ENCODE measurements at places on chromosomes 4 and X.

DNA sequence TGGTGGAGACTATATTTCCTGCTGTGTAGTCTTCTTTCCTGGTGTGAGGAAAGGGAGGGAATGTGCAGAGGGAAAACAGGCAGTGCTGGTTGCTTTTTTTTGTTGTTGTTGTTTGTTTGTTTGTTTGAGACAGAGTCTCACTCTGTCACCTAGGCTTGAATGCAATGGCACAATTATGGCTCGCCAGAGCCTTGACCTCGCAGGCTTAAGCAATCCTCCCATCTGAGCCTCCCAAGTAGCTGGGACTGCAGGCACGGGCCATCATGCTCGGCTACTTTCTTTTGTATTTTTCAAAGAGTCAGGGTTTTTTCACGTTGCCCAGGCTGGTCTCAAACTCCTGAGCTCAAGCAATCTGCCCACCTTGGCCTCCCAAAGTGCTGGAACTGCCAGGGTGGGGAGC, 82.5 kb downstream of the RELL1 start:
- DNase-seq: no peak

GRCh38 chrX:22536746-22537304, 264.1 kb downstream of the CBLL2 start:
- DNase-seq: no peak

GRCh38 chrX:31443654-31444053, 371.8 kb upstream of the FTHL17 start:
- DNase-seq: no peak

- no peak for DNase-seq
These were observed 33.9 kb downstream of the RNF150 start for GRCh38 chr4:141099326-141099725.

GRCh38 chrX:37846141-37846540, 1.2 kb downstream of the DYNLT3 start:
- no peak for DNase-seq

DNA sequence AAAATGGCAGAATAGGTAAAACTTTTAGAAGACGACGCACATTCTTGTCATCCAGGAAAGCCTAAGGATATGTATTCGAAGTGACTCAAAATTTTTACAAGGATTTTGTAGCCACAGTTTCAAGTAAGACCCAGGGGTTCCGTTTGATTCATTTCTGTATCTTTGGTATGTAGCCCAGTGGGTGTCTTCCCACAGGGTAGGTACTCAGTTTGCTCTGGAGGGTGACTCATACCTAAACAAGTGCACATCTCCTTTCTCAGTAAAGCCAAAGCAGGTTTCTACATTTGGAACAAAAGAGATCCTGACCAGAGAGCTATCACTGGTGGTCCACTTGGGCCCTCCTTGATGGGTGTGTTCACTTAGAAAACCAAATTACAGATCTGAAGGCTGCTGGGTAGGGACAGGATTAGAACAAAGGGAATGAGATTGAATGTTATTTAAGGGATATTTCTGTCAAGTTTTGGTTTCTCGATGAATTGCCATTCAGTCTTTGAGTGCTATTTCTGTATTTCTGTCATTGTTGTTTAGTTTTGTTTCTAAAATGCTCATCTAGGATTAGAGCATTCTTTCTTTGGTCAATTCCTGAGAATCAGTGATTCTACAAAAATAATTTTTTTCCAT, 56.1 kb downstream of the PLS3 start:
- DNase-seq: no peak

- DNase-seq: no peak
These were observed 73.8 kb downstream of the CRLF2 start for GRCh38 chrX:1138476-1139184.

GRCh38 chr4:188190461-188190860, 51.2 kb downstream of the TRIML1 start:
- no peak for DNase-seq

GRCh38 chr4:101218346-101218745, 129.0 kb downstream of the PPP3CA start:
- no peak for DNase-seq

GRCh38 chr4:67366311-67366861, 178.9 kb downstream of the CENPC start:
- no peak for DNase-seq

DNA sequence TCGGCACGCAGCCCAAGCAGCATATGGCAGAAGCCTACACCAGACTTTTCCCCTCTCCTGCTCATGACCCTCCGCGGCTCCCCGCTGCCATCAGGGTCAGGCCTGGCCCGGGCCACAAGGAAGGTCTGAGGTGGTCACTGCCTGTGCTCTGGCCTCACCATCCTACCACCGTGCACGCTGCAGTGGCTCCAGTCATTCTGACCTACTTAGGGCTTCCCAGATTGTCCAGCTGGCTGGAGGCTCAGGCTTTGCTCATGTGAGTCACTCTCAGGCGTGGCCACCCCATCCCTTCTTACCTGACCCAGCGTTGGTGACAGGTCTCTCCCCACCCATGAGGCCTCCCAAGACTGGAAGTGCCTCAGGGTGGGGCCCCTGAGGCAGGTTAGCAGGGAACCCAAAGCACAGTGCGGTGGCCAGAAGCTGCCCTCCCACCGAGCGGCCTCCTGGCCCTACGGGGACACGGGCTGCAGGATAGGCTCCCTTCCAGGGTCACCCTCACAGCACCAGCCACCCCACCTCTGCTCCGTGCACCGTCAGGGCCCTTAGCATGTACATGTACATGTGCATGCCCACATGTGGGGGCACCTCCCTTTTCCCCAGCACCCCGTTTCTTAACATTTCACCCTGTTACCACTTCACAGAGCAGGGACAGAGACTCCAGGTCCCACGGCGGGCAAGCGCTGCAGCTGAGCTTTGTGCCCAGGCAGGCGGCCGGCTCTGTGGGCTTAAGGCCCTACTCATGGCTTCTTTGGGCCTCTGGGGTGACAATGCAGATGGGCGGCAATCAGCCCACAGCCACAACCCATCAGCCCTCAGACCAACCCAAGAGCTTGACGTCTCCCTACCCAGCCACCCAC, 2.2 kb downstream of the TREX2 start:
- DNase-seq: no peak

- DNase-seq: no peak
These were observed 206.1 kb downstream of the SLC39A8 start for GRCh38 chr4:102139132-102139573.

All from endothelial cell (in vitro differentiated cells).